ENCODE measurements at places on chromosomes 1 and 21. TPM values are rescaled to one million over a fixed set of nuclear protein-coding genes. Genes with fewer than 3 reads are reported as not detected.

FAM43B gene
- not detected for total RNA-seq

ESRRG gene
- not detected for total RNA-seq

MCOLN3 gene
- 0.10 TPM for total RNA-seq

GJA4 gene
- total RNA-seq, result not detected

Measured in B cell (primary cell).